ENCODE measurements at places on chromosomes 7 and 10. TPM values are rescaled to one million over a fixed set of nuclear protein-coding genes. Genes with fewer than 3 reads are reported as not detected.

DNA sequence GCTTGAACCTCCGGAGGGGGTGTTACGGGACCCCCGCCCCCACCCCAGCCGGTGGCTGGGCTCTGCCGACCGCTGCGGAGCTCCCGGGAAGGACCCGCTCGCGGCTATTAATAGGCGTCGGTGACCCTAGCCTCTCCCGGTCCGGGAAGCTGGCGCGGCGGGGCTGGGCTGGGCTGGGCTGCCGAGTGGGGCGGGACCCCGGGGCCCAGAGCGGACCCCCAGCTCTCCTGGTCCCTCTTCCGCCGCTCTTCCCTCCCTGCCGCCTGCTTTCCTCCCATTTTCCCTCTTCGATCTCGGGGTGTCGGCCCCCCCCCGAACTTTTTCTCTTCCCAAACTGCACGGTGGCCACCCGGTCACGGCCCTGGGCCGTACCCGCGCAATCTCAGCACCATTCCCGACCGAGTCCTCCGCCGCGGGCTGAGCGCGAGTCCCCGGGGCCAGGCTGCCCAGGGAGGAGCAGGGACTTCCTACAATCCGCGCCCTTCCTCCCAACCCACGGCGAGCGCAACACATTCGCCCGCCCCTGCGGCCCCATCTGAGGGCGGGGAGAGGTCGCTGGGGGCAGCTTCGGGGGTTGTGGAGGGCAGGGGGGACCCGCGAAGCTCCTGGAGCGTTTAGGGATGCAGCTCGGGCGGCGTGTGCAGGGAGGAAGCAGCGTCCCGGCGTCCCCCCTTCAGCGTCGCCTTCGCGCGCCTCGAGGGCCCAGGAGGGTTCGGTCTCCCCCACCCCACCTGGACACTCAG lies 3.1 kb upstream of the ELFN1 start:
- peaks cover 18% of the 10 kb centered on the region for H3K27me3 ChIP-seq
- peak overlapping the region; percentile 18 for H3K27ac ChIP-seq
- peak overlapping the region; percentile 31 for H3K4me3 ChIP-seq
- no peaks in the 10 kb centered on the region for H3K4me1 ChIP-seq

Gene GNGT1
- not detected for total RNA-seq

- H3K4me1 ChIP-seq: no peaks in the 10 kb centered on the region
- H3K27ac ChIP-seq: no peak overlapping the region
- H3K27me3 ChIP-seq: no peaks in the 10 kb centered on the region
Observed at GRCh38 chr10:71531485-71532446, 135.0 kb downstream of the CDH23 start.

Gene VSTM2A
- total RNA-seq: 0.28 TPM

DNA sequence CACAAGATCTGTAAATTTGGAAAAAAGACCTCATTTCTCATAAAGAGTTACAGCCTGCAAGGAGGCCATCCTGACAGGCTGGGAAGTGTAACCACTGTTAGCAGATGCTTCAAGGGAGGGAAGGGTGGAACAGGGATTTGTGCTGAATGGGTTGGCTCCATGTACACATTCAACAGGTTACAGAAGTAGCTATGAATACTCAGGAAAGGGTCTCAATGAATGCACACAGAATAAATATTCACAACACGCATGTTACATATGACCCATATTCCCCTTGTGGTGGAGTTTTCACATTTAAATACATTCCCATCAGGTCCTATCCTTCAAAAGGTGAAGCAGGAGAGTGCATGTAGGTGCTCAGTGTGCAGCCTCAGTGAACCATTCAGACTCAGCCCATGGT lies 316.4 kb upstream of the COBL start:
- no peak for DNase-seq
- H3K4me1 ChIP-seq: no peaks in the 10 kb centered on the region
- no peak overlapping the region for H3K4me3 ChIP-seq
- H3K27me3 ChIP-seq: no peaks in the 10 kb centered on the region
- H3K27ac ChIP-seq: no peak overlapping the region
- no peaks in the 10 kb centered on the region for H3K36me3 ChIP-seq

DNA sequence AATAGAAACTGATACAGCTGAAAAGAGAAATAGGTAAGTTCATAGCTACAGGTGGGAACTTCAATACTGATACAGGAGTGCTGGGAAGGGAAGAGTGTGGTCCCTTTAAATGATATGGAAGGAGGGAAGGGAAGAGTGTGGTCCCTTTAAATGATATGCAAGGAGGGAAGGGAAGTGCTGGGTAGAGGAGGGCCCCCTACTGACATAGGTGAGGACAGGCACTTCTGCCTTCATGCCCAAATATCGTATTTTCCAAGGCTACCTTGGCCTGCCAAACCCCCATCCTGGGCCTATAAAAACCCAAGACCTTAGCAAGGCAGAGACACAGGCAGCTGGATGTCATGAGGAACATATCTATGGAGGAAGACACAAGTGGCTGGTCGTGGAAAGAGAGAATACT lies 92.3 kb downstream of the MAGI2 start:
- H3K4me1 ChIP-seq: no peaks in the 10 kb centered on the region
- no peaks in the 10 kb centered on the region for H3K36me3 ChIP-seq
- no peak overlapping the region for H3K27ac ChIP-seq
- no peaks in the 10 kb centered on the region for H3K27me3 ChIP-seq

- H3K27ac ChIP-seq: no peak overlapping the region
- H3K4me3 ChIP-seq: no peak overlapping the region
- no peak for DNase-seq
Observed at GRCh38 chr7:147008530-147008929, 891.9 kb downstream of the CNTNAP2 start.

- no peaks in the 10 kb centered on the region for H3K4me1 ChIP-seq
- H3K27ac ChIP-seq: no peak overlapping the region
- H3K36me3 ChIP-seq: no peaks in the 10 kb centered on the region
- H3K4me3 ChIP-seq: no peak overlapping the region
Observed at GRCh38 chr10:23432166-23432565, 6.7 kb upstream of the OTUD1 start.

- no peaks in the 10 kb centered on the region for H3K36me3 ChIP-seq
- H3K4me3 ChIP-seq: no peak overlapping the region
- DNase-seq: no peak
Observed at GRCh38 chr7:47465191-47465590, 116.7 kb downstream of the TNS3 start.

- no peaks in the 10 kb centered on the region for H3K4me1 ChIP-seq
- no peak overlapping the region for H3K4me3 ChIP-seq
- H3K27ac ChIP-seq: no peak overlapping the region
- H3K36me3 ChIP-seq: no peaks in the 10 kb centered on the region
Observed at GRCh38 chr10:98886686-98887085, 349.0 kb downstream of the HPSE2 start.

GRCh38 chr10:16182144-16182543 lies 254.7 kb upstream of the PTER start:
- no peak overlapping the region for H3K4me3 ChIP-seq
- no peak for DNase-seq

GRCh38 chr10:104041891-104042535 lies 43.7 kb downstream of the COL17A1 start:
- no peak for DNase-seq
- no peaks in the 10 kb centered on the region for H3K36me3 ChIP-seq
- no peaks in the 10 kb centered on the region for H3K4me1 ChIP-seq
- no peak overlapping the region for H3K4me3 ChIP-seq
- no peak overlapping the region for H3K27ac ChIP-seq

Gene OPALIN
- total RNA-seq: not detected

Gene POLR3A
- 10.0 TPM for total RNA-seq

- no peak overlapping the region for H3K27ac ChIP-seq
- no peaks in the 10 kb centered on the region for H3K36me3 ChIP-seq
- DNase-seq: peak; percentile 17
- no peaks in the 10 kb centered on the region for H3K4me1 ChIP-seq
- no peaks in the 10 kb centered on the region for H3K27me3 ChIP-seq
Observed at GRCh38 chr10:125231116-125231812, 70.9 kb upstream of the CTBP2 start.
